Epithelial cell of proximal tubule (primary cell): ENCODE measurements at places on chromosomes 1 and 21. TPM values are rescaled to one million over a fixed set of nuclear protein-coding genes. Genes with fewer than 3 reads are reported as not detected.

DNA sequence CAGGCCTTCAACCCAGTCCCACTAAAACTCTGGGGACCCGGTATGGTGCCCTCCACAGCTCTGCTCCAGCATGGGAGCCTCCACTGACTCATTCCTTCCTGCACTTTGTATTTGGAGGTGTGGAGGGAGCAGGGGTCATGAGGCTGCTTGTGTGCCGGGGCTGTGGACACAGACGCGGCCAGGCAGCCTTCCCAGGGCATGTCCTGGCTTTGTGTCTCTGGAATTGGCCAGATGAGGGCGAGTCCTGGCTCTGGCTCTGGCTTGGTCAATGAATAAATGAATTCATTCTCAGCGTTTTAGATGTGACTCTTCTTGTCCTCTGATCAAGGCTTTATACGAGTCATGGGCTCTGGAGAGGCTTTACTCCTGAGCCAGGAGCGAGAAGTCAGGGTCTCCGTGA is 19.1 kb downstream of the AJAP1 start:
- DNase-seq: no peak

DNA sequence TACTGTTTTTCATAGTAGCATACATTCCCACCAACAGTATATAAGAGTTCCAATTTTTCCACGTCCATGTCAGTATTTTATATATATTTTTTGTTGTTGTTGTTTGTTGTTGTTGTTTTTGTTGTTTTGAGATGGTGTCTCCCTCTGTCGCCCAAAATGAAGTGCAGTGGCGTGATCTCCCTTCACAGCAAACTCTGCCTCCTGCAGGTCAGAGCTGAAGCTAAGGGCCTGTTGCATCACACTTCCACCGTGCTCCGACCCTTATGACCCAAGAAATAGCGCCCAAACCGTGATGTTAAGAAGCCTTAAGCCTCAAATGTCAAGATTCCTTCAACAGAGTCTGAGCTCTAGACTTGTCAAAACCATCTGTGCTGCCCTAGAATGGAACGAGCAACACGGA is 2032.3 kb downstream of the MRPL39 start:
- no peak for DNase-seq

DNA sequence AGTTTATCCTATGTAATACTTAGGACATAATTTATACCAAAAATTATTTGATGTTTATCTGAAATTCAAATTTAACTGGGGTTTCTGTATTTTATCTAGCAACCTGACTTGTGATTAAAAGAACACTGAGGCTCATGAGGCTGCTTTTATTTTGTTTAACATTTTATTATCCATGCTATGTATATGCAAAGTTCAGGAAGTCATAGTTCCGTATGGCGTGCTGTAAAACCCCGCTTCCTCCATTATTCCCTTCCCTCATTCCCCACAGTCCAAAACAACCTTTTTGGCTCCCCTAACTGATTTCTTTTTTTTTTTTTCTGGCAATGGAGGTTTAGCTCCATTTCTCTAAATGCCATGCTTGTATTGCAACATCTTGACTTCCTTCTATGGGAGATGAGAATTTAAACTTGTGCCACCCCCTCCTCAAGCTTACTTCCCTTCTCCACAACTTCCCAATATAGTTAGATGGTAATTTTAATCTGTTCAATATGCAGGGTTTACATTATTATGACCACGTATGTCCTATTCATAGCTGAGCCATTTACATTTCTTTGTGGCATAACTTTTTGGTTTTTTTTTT is 138.0 kb upstream of the DNAH14 start:
- DNase-seq: no peak

- DNase-seq: no peak
Observed at GRCh38 chr1:39491146-39491921, at the start of gene BMP8A. Gene BMP8A (plus strand): TSS chr1:39491636. CDS start chr1:39491992, 356 bp downstream.

- DNase-seq: no peak
Observed at GRCh38 chr1:36225283-36225899, 1.1 kb downstream of the THRAP3 start.

DNA sequence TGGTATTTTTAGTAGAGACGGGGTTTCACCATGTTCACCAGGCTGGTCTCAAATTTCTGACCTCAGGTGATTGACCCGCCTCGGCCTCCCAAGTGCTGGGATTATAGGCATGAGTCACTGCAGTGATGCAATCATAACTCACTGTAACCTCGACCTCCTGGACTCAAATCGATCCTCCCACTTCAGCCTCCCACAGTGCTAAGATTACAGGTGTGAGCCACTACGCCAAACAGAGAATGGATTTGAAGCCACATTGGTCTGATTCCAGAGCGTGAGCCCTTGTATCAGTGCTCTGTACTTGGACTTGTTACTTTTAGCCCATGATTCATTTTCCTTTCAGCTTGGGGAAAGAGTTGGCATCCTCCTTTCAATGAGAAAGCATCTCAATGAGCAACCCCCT is 14.9 kb upstream of the ZNF683 start:
- no peak for DNase-seq

- no peak for DNase-seq
Observed at GRCh38 chr1:100530880-100531487, 7.0 kb upstream of the GPR88 start.

DNA sequence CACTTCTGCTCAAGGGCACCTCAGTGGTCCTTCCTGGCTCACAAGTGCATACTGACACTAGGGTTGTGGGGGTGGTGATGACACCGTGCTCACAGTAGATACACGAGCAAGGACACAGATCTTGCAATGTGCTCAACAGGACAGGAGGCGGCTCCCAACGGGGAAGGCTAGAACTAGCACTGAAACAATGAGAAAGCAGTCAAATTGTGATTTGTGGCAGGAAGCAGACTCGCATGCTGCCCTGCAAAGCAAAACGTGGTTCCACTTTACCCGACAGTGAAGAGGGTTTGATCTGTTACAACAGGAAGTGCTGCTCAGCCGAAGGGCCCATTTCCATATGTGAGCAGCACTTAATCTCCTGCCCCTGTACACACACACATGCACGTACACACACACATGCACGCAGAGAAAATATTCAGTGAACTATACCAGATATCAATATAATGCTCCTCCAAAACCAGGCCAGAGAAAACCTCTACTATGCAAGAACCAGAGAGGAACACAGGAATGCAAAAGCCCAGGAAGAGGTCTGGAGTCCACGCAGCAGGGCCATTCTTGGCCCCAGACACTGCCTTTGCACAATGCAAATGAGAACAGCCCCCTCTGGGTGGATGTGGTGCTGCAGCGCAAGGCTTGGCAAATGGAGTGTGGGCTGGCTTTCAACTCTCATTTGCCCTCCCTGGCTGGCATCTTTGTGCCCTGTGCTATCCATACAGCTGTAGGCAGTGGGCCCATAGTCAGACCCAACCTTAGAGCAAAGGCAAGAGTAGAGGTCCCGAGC is 47.1 kb downstream of the KANK4 start:
- no peak for DNase-seq

- peak; percentile 27 for DNase-seq
Observed at GRCh38 chr1:90133133-90133532, 138.2 kb downstream of the ZNF326 start.

DNA sequence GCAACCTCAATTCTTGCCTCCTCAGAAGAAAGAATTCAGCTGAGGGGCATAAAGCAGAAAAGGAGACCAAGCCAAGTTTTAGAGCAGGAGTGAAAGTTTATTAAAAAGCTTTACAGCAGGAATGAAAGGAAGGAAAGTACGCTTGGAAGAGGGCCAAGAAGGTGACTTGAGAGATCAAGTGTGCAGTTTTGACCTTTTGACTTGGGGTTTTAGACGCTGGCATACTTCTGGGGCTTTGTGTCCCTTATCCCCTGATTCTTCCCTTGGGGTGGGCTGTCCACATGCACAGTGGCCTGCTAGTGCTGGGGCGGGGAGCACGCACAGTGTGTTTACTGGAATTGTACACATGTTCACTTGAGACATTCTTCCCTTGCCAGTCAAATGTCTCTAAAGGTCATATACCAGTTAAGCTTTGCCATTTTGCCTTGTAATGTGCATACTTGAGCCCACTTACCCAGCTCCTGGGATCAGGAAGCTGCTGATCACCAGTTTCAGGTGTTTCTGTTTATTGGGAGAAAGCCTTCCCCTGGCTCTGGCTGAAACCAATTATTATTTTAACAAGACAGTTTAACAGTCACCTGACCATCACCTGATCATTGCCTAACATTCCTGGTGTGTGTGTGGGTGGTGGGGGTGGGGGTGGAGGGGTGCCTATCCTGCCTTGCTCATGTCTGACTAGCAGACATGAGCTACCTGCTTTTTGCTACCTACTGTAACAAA is 36.2 kb downstream of the UTP25 start:
- no peak for DNase-seq

GRCh38 chr1:232620356-232620969 is 9.5 kb downstream of the SIPA1L2 start:
- DNase-seq: peak; percentile 80

PCP4L1 gene
- 0.35 TPM in 1 of 2 replicates, not detected in the other for total RNA-seq

SLC16A4 gene
- 9.2 and 12.4 TPM in 2 replicates for total RNA-seq

ATP1A2 gene
- total RNA-seq: not detected in 2 replicates

ANGPTL3 gene
- not detected in 2 replicates for total RNA-seq

TMEM82 gene
- not detected in 2 replicates for total RNA-seq

CD247 gene
- total RNA-seq: not detected in 2 replicates
